ENCODE measurements at places on chromosomes 3 and 15.

DNA sequence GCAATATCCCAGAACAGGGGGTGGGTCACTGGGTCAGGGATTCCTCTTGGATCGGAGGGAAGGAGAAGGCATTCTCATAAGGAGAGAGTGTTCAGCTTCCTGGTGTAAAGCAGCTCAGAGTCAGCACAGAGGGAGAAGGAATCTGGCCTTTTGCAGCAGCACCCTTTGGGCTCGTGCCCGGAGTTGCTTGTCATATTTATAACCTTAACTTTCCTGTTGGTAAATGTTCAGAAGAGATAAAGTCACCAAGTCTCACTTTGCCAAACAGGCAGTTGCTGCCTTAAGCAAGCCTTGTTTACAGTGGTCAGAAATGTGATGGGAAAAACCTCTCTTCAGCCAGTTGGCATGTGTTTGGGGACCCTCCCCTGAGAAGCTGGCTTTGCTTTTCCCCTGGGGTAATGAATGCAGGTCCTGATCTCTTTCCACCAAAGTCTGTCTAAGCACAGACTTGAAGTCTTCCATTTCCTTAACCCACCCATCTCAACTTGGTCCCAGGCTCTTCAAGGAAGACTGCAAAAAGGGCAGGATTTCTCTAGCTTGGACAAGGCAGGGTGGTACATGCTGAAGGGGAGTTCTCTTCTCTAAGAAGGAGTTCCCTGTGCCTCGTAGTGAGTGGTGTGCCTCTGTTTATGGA lies 206.9 kb upstream of the BHLHE40 start:
- DNase-seq, result no peak

DNA sequence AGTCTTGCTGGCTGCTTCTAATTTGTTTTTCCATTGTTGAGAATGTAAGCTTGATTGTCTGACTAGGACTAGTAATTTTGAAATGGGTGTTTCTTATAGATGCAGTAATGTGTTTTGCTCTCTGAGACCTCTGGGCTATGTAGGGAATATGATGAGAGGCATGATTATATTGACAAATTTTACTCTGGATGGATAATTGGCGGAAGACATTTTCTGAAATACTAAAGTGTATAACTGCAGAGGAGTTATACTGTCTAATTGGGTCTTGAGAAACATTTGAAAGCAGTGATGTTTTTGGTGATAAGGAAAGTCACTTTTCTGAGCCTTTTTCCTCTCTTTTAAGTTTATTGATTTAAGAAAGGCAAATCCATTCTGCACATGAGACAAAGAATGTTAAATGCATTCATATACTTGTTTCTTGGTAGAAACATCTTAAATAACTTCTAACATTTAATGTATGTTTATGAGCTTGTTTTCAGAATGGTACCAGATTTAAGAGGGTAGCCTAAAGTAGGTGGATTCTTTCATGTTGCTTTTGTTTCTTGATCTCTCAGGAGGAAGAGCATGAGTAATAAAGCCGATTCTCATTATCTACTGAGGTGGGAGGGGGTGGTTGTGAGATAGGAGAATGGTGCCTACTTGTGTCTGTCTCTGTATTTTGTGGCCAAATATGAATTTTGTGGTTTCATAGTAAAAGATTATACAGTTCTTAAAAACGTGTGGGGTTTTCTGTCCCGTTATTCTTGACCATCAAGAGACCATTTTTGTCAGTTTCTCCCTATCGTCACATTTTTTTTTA lies 2.0 kb downstream of the ATP2C1 start:
- no peak for DNase-seq

GRCh38 chr3:61353382-61353781 lies 102.1 kb upstream of the FHIT start:
- no peak for DNase-seq

DNA sequence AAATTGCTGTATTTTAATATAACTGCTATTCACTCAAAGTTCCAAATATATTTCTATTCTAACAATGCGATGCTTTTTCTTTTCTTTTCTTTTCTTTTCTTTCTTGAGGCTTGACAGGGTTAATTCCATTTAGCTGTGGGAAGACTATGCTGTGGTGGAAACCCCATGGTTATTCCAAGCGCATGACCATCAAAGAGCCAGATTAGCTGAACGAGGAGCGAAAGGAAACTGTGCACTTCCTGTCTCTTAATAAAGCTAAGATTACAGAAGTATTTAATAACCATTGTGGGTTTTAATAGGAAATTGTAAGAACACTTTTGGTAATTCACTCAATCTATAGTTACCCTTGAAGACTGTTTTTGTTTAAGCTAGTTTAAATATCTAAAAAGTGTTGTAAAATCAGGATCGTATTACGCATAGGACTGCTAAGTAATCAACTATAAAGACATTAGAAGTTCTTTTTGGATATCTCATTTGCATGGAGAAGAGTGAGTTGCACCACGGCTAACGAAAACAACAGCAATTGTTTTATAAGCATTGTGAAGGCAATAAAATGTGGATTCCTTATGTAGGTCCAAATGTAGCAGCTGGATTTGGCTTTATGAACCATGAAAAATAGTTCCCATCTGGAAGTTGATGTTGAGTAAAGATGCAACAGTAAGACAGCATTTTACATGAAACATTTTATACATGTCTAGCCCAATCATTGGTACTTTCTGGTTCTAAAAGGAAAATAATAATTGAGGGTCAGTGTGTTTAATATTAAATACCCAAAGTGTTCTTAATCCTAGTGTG lies 105.4 kb downstream of the ZIC1 start:
- DNase-seq, result no peak

- no peak for DNase-seq
These were observed 10.3 kb downstream of the PFKFB4 start for GRCh38 chr3:48546203-48546829.

GRCh38 chr15:90677807-90678790 lies 39.0 kb upstream of the BLM start:
- no peak for DNase-seq

DNA sequence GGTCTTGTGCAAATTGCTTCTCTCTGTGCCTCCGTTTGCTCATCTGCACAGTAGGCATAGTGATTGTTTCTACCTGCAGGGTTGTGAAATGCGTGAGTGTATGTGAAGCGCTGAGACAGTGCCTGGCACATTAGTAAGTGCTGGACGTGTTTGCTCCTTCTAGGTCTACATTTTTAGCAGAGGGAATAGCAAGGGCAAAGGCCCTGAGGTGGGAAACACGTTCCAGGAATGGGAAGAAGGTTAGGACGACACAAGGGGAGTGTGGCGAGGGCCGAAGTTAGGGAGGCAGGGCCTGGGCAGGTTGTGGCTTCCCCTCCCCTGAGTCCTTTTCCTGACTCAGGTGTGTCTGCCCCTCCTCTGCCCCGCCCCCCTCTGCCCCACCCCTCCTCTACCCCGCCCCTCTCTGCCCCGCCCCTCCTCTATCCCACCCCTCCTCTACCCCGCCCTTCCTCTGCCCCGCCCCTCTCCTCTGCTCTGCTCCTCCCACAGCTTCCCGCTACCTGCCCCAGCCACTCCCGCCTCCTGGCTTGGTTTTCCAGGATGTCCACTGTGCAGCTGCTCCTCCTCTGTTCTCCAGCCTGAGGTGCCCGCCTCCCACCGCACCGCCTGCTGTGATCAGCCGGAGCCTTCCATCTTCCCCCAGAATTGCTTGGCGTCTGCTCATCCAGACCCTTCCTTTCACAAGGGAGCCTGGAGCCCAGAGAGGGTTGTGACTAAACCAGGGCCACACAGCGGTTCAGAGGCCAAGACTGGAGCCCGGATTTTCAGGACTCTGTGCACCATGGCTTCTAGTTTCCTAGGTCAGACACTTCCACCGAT lies 31.1 kb upstream of the SMAD6 start:
- DNase-seq, result no peak

- DNase-seq, result no peak
These were observed 60.4 kb downstream of the CCNL1 start for GRCh38 chr3:157099326-157100095.

GRCh38 chr15:72939514-72940228 lies 112.6 kb upstream of the NEO1 start:
- DNase-seq, result no peak

GRCh38 chr15:29687204-29687815 lies 135.0 kb downstream of the TJP1 start:
- no peak for DNase-seq

DNA sequence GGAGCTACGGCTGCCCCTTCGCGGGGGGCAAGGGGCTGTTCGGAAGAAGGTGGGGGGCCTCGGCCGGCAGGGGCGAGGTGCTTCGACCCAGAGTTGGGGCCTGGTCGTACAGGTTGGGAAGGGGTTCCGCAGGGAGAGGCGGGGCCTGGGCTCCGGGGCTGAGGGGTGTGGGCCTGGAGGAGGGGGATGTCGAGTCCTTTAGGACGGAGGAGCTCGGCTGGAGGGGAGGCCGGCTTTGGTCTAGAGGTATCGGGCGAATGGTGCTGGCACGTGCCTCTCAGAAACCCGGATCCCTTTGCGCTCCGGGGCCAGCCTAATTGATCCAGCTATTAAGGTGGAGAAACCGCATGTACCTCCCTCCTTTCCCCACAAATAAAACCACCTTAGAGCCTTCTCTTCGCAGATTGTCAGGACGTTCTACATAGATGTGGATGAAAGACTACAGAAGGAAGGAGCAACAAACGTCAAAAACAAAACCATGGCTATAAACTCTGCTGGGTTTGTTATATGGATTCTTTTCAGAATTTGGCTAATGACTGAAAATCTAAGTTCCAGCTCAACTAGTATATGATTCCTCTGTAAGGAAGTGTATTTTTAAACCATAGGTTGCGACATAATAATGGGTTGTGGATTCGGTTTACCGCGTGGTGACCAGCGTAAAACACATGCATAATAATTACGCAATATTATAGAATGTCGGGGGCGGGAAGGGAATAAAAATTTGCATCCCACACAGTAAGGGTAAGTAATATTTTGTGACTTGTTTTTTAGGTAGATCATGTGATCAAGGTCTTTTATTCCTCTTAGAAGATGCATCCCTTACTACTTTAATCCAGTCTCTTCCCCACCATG lies 644 bp upstream of the NGLY1 start:
- no peak for DNase-seq

- DNase-seq, result no peak
These were observed 94.7 kb downstream of the SAMMSON start for GRCh38 chr3:70094197-70094596.

- no peak for DNase-seq
These were observed 6.6 kb downstream of the TIPARP start for GRCh38 chr3:156681002-156681401.

DNA sequence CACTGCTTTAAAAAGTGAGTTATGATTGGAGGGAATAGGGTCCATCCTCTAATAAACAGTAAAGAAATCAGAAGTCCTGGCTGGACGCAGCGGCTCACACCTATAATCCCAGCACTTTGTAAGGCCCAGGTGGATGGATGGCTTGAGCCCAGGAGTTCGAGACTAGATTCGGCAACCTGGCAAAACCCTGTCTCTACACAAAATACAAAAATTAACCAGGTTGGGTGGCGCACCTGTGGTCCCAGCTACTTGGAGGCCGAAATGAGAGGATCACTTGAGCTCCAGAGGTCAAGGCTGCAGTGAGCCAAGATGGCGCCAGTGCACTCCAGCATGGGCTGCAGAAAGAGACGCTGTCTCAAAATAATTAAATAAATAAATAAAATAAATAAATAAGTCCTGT lies 171.2 kb downstream of the POTEB3 start:
- no peak for DNase-seq

DNA sequence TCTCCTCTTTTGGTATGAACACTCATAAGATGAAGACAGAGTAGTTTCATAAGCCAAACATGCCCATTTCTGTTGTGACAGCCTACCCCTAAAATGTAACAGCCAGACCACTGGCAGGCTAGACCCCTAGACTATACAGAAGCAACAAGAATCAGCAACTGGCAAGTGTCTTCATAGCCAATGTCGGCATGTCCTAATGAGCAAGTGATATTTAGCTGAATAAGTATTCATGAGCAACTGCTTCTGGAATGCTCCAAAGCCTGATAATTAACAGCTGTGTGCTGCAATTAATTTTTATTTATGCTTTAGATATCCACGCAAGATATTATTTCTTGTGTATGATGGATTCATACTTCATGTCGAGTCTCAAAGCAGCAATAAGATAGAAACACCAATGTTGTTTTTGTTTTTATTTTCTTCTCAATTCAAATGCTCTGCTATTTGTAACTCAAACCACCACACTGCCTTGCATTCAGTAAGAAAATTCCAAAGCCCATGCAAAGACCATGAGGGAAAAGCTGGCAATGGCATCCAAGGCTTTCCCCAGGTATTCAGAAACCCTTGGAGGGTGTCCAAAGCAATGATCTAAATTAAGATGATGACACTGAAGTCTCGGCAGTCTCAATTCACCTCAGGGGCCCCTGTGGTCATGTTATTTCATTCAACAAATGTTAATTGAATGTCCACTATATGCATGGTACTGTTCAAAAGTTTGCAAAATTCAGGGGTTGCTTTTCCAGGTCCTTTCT lies 167.7 kb upstream of the NECTIN3 start:
- DNase-seq, result no peak

GRCh38 chr3:14410106-14410502 lies 7.7 kb downstream of the SLC6A6 start:
- no peak for DNase-seq

DNA sequence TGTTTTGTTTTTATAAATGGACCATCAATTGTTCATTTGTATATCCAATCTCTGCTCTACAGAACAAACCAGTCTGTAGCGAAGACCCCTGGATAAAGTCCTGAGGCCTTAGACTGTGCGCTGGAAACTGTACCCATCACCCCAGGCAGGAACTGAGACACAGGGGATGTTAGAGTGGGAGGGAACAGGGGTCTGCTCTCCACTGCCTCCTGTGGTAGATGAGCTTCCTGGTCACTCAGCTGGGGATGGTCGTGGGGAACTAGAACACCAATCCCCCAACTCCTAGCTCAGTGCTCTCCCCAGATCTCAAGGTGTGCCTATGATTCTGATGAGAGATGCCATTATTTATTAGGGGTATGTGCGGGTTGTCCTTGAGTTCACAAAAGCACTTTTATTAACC lies 340.2 kb upstream of the IGF1R start:
- no peak for DNase-seq

GRCh38 chr3:112338021-112338726 lies 5.2 kb downstream of the CD200 start:
- no peak for DNase-seq

DNA sequence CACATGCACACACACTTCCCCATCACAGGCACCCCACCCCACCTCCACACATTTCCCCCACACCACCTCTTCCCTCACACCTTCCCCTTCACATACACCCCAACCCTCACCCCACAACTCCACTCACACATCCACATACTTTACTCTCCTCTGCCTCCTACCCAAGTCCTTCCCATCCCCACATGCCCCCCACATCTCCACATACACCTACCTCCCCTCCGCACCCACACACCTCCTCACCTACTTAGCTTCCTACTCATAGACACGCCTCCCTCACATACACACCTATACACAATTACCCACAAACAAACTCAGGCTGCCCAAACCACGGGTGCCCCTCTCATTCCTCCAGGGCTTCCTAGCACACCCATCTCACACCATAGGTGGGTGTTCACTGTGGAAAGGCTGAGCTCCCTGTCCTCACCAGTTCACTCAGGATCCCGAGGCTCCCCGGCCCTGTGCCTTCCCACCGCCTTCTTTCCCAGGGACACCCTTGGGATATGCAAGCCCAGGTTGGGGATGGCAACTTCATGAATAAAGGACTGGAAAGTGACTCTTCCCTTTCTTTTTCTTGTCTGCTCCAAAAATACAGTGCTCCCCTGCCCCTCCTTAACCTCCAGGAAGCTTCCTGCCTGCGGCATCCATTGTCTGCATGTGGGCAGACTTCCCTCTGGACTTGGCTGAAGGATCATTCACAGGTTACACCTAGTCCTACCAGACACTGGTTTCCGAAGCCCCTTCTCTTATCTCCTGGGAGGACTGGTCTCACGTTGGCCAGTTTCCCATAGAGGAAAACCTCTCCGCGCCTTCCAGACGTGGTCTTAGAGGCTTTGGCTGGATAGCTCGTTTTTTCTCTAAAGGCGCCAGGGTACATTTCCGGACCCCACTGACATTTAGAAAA lies 61.5 kb downstream of the SLCO2A1 start:
- no peak for DNase-seq
